ENCODE measurements at places on chromosomes 5 and 9.

DNA sequence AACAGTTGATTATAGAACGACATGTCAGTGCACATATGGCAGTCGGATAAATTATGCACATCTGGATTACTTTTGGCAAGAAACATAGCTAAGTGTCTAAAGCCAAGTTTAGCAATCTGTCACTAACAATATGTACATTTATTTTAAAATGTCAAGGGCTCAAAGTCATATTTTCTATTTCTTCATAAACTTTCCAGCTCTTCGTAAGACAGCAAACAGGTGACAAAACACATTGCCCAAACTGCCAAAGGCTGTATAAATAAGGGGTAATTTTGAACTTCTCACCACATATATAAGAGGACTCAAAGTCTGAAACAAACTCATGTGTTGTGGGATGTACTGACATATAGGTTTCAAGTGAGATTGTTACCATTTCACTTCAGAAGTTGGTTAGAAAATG is 237.2 kb downstream of the ARL15 start:
- no peak for DNase-seq

DNA sequence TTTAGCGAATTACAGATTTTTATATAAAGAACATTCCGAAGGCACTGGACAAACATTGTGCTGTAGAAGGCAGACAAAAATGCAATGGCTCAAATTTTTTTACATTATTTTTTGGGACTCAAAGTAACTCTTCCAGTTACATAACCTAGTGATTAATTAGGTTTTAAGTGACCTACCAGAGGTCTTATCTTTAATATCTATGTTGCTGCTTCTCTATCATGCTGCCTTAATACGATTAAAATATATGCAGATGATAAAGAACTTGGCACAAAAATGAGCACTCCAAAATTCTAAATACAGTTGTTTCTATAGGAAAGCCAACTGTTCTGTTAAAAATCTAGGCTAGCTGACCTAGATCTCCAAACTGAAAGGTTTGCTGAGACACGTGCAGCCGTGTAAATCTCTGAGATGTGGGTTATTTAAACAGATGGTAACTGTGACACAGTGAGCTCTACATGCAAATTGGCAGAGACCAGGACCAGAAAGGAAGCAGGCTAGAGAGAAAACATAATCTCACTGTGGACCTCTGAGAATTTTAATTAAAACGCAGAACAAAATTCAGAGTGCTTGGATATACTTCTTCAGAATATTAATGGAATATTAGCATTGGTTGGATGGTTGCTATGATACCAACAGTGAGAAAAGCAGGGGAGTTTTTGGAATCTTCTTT is 56.2 kb downstream of the CAMK4 start:
- DNase-seq = no peak

GRCh38 chr9:110330484-110331105 is 7.1 kb downstream of the TXNDC8 start:
- DNase-seq = no peak

GRCh38 chr9:97840521-97840920 is 12.5 kb upstream of the FOXE1 start:
- DNase-seq = no peak

GRCh38 chr5:136073714-136074529 is 45.1 kb downstream of the TGFBI start:
- no peak for DNase-seq

DNA sequence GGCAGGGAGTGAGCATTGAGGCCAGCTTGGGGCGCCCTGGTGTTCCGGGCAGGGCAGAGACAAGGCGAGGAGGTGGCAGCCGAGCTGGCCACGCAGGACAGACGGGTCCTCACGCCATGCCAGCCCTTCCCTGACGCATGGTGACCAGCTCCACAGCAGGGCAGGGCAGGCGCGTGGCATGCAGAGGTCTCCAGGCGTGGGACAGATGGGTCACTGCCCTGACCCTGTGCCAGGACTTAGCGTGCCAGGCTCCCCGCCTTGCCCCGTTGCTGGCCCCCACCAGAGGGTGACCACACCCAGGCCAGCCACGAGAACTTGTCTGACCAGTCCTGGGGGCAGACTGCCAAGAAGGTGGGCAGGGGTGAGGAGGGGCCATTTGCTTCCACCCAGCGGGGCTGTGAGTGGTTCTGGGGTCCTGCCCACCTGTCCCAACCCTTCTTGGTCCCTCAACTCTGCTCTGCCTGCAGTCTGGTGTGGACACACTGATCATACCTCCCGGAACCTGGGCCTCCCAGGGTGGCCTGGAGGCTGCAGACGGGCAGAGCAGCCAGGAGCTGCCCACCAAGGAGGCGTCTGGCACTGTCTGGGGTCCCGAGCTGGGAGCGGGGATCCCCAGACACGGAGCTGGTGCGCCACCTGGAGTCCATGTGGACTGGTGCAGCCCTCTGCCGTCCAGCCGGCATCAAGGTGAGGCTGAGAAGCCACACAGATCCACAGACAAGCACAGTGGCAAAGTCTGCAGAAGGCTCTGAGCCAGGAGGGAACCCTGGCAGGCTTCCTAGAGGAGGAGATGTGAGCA is at the start of gene RNF224:
TSS of gene RNF224 (plus strand) at position 449 of the 799 bp plus-strand sequence. CDS start 834 bp downstream, outside the sequence.
- DNase-seq = peak; percentile 80

- no peak for DNase-seq
Measured at GRCh38 chr5:178486239-178486641, 104.0 kb downstream of the COL23A1 start.

Data from progenitor cell of endocrine pancreas (in vitro differentiated cells).